ENCODE measurements at places on chromosomes 4 and X.

- no peak for DNase-seq
These were observed 43.3 kb downstream of the NCAPG start for GRCh38 chr4:17854036-17854435.

- DNase-seq: no peak
These were observed 139.3 kb downstream of the TLL1 start for GRCh38 chr4:166012129-166013030.

- no peak for DNase-seq
These were observed 389.4 kb downstream of the OPHN1 start for GRCh38 chrX:68043713-68044438.

GRCh38 chr4:153248641-153249198, 44.5 kb downstream of the TRIM2 start:
- DNase-seq: no peak

DNA sequence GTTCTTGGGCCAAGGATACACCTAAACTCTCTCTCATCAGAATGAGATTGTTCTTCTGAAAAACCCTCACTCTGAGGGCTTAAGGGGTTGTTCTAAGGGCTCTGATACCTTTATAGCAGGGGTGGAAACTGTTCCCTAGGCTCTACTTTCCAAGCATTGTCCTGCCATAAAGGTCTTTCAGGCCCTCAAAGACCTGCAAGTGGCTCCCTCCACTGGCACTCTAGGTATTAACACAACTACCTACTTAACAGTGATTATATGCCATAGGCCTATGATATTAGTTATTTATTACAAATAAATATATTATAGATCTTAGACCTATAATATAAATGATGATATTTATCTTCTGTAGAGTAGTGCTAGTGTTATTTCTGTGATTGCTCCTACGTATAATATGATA, 473.7 kb upstream of the RPS6KA3 start:
- no peak for DNase-seq

- DNase-seq: no peak
These were observed 175.2 kb downstream of the BEND2 start for GRCh38 chrX:18045436-18045835.

DNA sequence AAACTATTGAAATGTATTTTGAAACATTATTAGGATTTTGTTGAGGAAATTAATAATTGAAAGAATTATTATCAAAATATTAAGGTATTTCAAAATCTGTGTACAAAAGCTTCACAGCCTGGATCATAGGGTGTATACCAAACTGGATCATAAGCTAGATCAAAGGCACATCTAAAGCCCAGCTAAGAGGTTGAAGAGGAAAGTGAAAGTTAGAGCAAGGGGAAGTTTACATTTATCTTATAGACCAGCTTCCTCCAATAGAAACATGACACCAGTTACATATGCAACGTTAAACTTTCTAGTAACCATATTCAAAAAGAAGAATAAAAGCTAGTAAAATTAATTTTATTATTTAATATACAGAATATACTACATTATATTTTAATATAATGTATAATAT, 227.2 kb upstream of the BMP3 start:
- DNase-seq: no peak

DNA sequence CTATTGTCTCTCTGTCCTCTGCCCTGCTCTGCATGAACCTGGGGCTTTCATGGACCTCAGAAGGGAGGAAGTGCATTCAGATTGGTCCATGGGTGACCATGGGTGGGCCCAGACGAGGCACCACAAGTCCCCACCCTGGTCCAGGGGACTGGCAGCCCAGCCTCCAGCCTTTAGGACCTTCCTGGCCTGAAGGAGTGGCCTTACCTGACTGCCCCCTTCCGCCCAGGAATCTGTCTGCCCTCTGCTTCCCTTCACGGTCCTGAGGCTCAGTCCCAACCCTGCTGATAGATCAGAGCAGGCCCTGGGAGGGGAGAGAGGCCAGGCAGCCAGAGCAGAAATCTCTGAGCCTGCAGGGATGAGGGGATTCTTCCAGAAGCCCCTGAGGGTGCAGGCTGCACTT, 455.4 kb downstream of the PCDH18 start:
- no peak for DNase-seq

GRCh38 chr4:75662626-75663025, 10.6 kb downstream of the G3BP2 start:
- DNase-seq: no peak

DNA sequence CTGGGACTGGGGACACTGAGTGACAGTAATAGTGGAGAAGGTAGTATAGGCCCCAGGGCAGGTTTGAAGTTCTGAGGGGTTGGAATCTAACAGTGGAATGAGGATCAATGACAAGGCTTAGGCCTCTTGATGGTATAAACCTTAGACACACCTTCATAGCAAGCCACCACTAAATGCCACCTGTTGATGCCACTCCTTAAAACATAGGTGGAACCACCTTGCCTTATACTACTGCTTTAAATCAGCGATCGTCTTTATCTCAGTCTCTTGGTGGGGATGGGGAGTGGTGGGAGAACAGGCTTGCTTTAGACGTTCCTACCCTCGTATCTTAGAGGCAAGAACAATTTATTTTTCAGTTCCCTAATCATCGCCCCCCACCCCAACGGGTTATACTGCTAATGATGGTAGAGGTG, 1.2 kb downstream of the RAB33B start:
- no peak for DNase-seq

GRCh38 chrX:96752781-96753180, 68.1 kb downstream of the DIAPH2 start:
- no peak for DNase-seq

GRCh38 chrX:129779747-129780146, at the start of gene SASH3:
SASH3 (plus strand) TSS chrX:129779949; CDS start chrX:129780098, 149 bp downstream.
- DNase-seq: peak; percentile 81

DNA sequence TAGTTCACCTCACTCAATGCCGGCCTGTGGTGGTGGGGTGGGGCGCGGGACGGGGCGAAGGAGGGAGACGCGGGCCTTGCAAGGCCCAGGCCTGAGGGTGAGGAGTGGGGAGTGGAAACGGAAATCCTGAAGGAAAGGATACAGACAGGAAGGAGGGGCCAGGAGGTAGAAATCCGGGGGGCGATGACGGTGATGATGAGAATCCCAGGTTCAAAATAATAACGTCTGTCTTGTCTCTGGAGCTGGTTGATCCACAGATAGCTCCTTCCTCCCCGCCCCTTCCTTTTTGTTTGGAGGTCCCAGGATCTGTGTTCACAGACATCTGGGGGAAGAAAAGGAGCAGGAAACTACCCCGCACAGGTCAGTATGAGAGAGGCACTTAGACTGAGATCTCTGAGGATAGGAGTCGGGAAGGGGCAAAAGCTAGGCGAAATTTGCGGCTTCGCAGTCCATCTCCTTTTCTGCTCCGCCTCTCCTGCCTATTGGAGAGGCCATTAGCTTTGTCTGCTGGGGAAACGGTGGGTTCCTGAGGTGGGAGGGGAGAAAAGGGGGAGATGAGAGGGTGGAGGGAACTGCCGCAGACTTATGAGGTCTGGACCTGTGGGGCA, 746 bp downstream of the TCEAL7 start:
- DNase-seq: no peak

- no peak for DNase-seq
These were observed 114.4 kb upstream of the WDR44 start for GRCh38 chrX:118231464-118231863.

GRCh38 chr4:173793937-173794510, 264.0 kb upstream of the HAND2 start:
- DNase-seq: no peak

DNA sequence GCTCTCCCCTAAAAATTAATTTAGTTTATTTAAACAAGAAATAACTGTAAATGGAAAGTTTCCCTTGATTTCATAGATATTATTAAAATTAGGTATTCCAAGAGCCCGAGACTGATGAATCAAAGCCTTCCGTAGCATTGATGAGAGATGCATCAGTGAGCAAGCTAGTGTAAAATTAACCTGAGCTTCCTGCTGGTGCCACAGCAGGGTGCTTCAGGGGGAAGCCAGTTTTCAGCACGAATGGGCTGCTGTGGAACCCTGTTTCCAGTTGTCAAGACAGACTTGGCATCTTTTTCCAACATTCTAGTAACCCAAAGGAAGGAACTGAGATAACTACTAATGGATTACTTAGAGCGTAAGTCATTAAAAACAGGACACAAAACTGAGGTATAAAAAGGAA, 221.7 kb downstream of the RBMX2 start:
- no peak for DNase-seq
